ENCODE measurements at places on chromosomes 12 and 14. TPM values are rescaled to one million over a fixed set of nuclear protein-coding genes. Genes with fewer than 3 reads are reported as not detected.

COPS7A gene
- total RNA-seq, result 82.3 TPM

KRT82 gene
- 0.29 TPM for total RNA-seq

PTGR2 gene
- total RNA-seq, result 6.2 TPM

SLC39A9 gene
- 74.9 TPM for total RNA-seq

TUNAR gene
- total RNA-seq, result not detected

PTGDR gene
- total RNA-seq, result not detected

KRT71 gene
- not detected for total RNA-seq

DNA sequence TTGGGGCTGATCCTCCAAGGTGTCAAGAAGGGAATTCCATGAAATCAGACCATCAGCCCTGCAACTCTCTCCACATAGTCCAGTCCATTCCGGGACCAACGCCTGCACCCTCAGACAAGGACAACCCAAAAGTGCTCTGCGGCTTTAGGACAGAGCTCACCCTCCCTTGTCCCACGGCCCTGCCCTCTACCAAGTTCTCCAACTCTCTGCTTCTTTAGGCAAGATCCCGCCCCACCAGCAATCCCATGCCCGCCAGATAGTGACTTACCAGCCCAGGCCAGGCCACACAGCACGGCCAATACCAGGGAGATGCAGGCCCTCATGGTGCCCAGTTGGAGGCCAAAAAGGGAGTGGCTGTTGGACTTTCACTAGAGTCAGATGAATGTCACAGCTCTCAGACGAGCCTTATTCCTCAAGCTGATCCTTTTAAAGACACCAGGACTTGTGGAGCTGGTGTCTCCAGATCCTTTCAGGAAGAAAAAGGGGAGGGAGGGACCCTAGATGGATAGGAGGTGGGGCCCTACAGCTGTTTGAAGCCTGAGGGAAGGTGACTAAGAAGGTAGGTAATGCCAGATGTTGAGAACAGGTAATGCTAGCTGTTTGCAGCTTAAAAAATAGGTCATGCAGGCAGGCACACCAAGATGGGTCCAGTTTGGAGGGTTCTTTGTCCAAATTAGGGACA lies at the start of gene ENDOU:
TSS of gene ENDOU (minus strand) at position 400 of the 682 bp plus-strand sequence. CDS start at position 323, 77 bp downstream.
- no peak for DNase-seq
- H3K4me1 ChIP-seq, result peaks cover 10% of the 10 kb centered on the region
- H3K27me3 ChIP-seq, result no peaks in the 10 kb centered on the region

DNA sequence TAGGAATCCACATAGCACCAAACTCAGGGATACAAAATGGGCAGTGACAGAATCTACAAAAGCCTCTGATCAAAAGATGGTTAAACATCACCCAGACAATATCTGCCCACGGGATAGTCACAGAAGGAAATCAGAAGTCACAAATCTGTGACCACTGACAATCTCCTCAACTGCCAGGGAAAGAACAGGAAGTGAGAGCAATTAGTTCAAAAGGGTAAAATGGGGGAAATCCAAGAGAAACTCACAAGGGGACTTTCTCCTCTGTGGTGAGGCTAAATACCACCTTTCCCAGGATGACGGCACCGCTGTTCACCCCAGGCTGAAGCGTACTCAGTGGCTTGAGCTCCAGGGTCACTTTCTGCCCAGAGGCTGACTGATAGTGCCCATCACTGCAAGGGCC lies 10.7 kb downstream of the TTC5 start:
- peaks cover 48% of the 10 kb centered on the region for H3K36me3 ChIP-seq
- peak overlapping the region; percentile 86 for H3K27ac ChIP-seq
- H3K4me1 ChIP-seq, result peaks cover 30% of the 10 kb centered on the region
- peak overlapping the region; percentile 25 for H3K4me3 ChIP-seq
- DNase-seq, result peak; percentile 40

DNA sequence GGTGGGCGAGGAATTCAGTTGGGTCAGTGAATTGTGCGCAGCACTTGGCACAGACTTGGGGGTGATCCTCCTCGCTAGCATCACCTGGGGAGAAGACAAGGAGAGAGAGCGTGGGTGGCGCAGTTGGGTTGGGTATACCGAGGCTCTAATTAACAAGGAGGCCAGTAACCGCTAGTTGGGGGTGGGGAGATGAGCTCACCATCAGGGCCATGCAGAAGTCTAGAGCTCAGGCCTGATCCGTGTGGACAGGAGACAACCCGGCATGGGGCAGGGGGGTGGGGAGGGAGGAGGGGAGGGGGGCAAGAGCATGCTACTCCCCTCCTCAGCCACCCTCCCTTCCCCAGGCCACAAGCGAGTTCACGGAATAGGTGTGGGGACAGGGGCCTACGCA lies 580 bp downstream of the SALL2 start:
- H3K27ac ChIP-seq, result no peak overlapping the region
- peaks cover 20% of the 10 kb centered on the region for H3K4me1 ChIP-seq
- no peaks in the 10 kb centered on the region for H3K27me3 ChIP-seq
- H3K36me3 ChIP-seq, result no peaks in the 10 kb centered on the region
- no peak for DNase-seq

DNA sequence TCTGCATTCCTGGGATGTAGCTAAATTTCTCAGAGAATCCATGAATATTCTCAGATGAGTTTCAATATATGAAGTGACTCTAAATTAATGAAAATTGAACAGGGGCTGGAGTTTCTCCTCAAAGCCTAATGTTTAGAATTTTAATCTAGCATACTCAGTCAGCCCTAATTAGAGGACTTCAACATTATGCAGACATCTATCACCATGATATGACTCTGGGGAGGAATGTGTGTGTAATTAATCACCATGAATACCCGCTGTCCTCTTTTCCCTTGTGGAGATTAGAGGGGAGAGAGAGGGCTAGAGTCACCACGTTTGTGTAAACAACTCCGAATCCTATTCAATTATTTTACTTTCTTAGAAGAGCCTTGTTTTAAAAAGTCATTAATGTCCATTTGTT lies 698.6 kb upstream of the MDGA2 start:
- no peak overlapping the region for H3K27ac ChIP-seq
- no peak overlapping the region for H3K4me3 ChIP-seq
- no peak for DNase-seq

GRCh38 chr12:53941750-53942149 lies 3.1 kb downstream of the HOXC13 start:
- H3K4me1 ChIP-seq, result peaks cover 30% of the 10 kb centered on the region
- DNase-seq, result no peak
- H3K27ac ChIP-seq, result no peak overlapping the region
- H3K27me3 ChIP-seq, result no peaks in the 10 kb centered on the region
- peak overlapping the region; percentile 87 for H3K4me3 ChIP-seq

GRCh38 chr14:57875296-57875695 lies 9.4 kb upstream of the SLC35F4 start:
- DNase-seq, result no peak
- H3K36me3 ChIP-seq, result no peaks in the 10 kb centered on the region
- H3K4me1 ChIP-seq, result peaks cover 3% of the 10 kb centered on the region
- H3K27ac ChIP-seq, result no peak overlapping the region
- no peak overlapping the region for H3K4me3 ChIP-seq

GRCh38 chr12:20601668-20602280 lies 93.4 kb upstream of the SLCO1C1 start:
- H3K27ac ChIP-seq, result 0 out of 2 replicates have a peak overlapping the region, but pooled peaks have one; percentile 50
- H3K27me3 ChIP-seq, result no peaks in the 10 kb centered on the region
- no peaks in the 10 kb centered on the region for H3K36me3 ChIP-seq

GRCh38 chr12:110339184-110339952 lies 58.3 kb downstream of the ATP2A2 start:
- H3K36me3 ChIP-seq, result peaks cover 97% of the 10 kb centered on the region
- H3K4me3 ChIP-seq, result no peak overlapping the region
- peak overlapping the region; percentile 73 for H3K27ac ChIP-seq
- H3K4me1 ChIP-seq, result peaks cover 27% of the 10 kb centered on the region
- peak; percentile 71 for DNase-seq
- no peaks in the 10 kb centered on the region for H3K27me3 ChIP-seq

- H3K27me3 ChIP-seq, result no peaks in the 10 kb centered on the region
- H3K4me1 ChIP-seq, result peaks cover 12% of the 10 kb centered on the region
- no peaks in the 10 kb centered on the region for H3K36me3 ChIP-seq
Observed at GRCh38 chr12:124527861-124528561, 39.4 kb downstream of the NCOR2 start.

DNA sequence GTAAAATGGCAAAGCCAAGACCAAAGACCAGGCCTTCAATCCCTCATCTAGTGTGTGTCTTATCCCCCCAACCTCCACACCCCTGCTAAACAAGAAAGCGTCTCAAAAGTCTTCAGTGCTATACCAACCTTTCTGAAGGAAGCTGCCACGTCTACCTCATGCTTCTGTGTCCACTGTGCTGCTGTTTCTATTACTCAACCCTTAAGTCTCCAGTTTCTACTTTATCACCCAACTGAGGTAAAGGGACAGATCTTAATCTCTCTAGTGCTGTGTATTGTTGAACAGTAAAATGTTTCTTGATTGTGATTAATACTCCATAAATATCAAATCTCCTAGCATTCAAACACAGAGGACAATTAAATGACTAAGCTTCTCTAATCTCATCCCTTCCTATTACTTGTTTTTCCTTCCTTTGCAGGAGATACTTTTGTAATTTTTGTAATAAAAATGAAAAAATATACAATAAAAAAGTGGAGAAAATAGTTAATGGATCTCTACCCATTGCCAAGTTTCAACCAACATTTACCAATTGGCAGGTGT lies 23.3 kb downstream of the BTBD7 start:
- no peaks in the 10 kb centered on the region for H3K27me3 ChIP-seq
- H3K4me1 ChIP-seq, result peaks cover 30% of the 10 kb centered on the region
- no peaks in the 10 kb centered on the region for H3K36me3 ChIP-seq
- H3K27ac ChIP-seq, result peak overlapping the region; percentile 82
- peak; percentile 76 for DNase-seq

GRCh38 chr12:77878901-77879300 lies 48.2 kb downstream of the NAV3 start:
- peaks cover 17% of the 10 kb centered on the region for H3K27me3 ChIP-seq
- H3K36me3 ChIP-seq, result no peaks in the 10 kb centered on the region
- H3K27ac ChIP-seq, result no peak overlapping the region
- no peaks in the 10 kb centered on the region for H3K4me1 ChIP-seq

- peak overlapping the region; percentile 82 for H3K4me3 ChIP-seq
- peak; percentile 73 for DNase-seq
- no peak overlapping the region for H3K27ac ChIP-seq
- H3K36me3 ChIP-seq, result no peaks in the 10 kb centered on the region
Observed at GRCh38 chr12:62933220-62933601, 1.7 kb downstream of the PPM1H start.

DNA sequence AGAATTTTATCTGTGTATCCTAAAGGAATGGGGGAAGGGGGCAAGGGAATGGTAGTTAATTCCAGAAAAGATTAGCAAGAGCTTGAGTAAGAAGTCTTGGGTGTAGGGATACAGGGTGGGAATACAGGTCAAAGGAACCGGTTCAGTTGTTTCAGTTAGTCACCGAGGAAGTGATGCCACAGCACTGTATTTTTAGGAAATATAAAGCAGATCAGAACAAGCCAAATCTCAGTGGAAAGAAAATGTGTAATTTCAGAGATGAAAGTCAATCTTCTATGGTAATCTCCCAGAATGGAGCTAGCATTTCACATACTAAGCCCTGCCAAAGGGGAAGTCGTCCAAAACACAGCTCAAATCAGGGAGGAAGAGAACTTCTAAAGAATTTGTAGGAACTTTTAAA lies 4.7 kb upstream of the TUBA1C start:
- H3K27ac ChIP-seq, result peak overlapping the region; percentile 68
- DNase-seq, result peak; percentile 80
- no peaks in the 10 kb centered on the region for H3K36me3 ChIP-seq
- no peaks in the 10 kb centered on the region for H3K27me3 ChIP-seq
- peak overlapping the region; percentile 20 for H3K4me3 ChIP-seq

DNA sequence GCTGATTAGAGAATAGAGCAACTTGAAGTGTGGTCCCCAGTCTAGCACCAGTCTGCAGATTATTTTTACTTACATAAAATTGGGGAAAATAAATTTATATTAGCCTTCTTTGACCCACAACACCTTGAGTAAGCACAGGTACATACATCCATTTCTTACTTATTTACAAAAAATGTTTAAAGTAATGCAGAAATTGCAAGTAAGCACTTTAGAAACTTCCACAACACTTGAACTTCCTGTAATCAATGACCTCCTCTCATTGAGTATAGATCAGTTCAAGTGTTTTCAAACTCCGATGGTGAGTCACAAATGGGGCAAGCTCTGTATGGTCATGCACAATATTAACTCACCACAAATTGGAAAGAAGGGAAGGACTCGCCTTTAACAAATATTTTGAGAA lies 83.3 kb downstream of the KIF21A start:
- no peak overlapping the region for H3K27ac ChIP-seq
- no peak overlapping the region for H3K4me3 ChIP-seq
- H3K27me3 ChIP-seq, result no peaks in the 10 kb centered on the region

- H3K36me3 ChIP-seq, result no peaks in the 10 kb centered on the region
- no peaks in the 10 kb centered on the region for H3K4me1 ChIP-seq
Observed at GRCh38 chr12:39824505-39825212, 205.1 kb upstream of the ABCD2 start.

DNA sequence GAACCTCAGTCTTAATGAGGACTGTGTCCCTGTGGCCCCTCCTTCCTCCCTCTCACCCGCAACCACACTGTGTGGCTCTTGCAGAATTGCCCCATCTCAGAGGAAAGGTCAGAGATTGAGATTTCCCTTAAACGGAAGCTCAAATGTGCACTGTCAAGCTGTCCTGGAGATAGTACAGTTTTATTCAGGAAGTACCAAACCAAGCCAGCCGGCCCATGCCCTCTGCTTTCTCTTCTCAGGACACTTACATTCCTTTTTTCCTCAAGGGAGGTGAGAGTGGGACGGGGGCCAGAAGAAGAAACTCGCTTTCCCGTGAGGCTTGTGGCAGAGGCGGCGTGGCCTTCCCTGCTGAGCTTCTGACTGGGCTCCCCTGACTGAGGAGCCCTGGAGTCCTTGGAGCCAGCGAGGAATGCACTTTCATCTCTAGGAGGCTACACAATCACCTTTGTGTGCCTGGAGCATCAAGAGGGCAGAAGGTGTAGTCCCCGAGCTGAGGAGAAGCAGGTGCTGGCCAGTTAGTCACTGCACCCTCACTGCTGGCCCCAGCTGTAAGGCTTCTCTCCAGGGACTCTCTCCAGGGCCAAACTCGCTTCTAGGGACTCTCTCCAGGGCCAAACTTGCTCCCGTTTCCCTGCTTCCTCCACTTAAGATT lies 24.1 kb upstream of the ATP2A2 start:
- no peaks in the 10 kb centered on the region for H3K4me1 ChIP-seq
- no peak overlapping the region for H3K27ac ChIP-seq

DNA sequence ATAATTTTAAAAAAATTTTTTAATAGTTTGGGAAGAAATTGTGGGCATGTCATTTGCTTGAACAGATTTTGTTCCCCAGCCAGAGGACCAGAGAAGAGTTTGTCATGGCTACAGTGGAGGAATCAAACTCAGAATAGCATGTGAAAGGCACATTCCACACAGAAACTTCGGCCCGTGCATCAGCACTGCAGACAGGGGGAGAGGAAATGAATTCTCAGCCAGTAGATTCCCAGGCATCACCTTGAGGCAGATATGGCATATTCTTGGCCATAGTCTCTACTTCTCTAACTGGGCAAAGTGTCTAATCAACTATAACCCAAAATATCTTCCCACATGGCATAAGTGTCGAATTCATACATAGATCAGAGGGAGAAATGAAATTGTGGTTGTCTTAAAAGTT lies 153.3 kb downstream of the PRKCH start:
- peaks cover 84% of the 10 kb centered on the region for H3K4me1 ChIP-seq
- H3K27me3 ChIP-seq, result no peaks in the 10 kb centered on the region
- no peak for DNase-seq
- peak overlapping the region; percentile 40 for H3K27ac ChIP-seq
- no peaks in the 10 kb centered on the region for H3K36me3 ChIP-seq

- H3K36me3 ChIP-seq, result no peaks in the 10 kb centered on the region
- H3K4me1 ChIP-seq, result no peaks in the 10 kb centered on the region
- DNase-seq, result no peak
- peaks cover 32% of the 10 kb centered on the region for H3K27me3 ChIP-seq
- no peak overlapping the region for H3K27ac ChIP-seq
Observed at GRCh38 chr14:100775351-100775830, 48.7 kb downstream of the DLK1 start.

GRCh38 chr14:55641290-55641689 lies 61.3 kb downstream of the KTN1 start:
- peaks cover 66% of the 10 kb centered on the region for H3K36me3 ChIP-seq
- H3K4me3 ChIP-seq, result no peak overlapping the region
- no peaks in the 10 kb centered on the region for H3K4me1 ChIP-seq
- H3K27ac ChIP-seq, result no peak overlapping the region
- H3K27me3 ChIP-seq, result no peaks in the 10 kb centered on the region
